Heart right ventricle (tissue), 16 donors: ENCODE measurements at places on chromosomes 16 and 17. TPM values are rescaled to one million over a fixed set of nuclear protein-coding genes. Genes with fewer than 3 reads are reported as not detected.

SOX9 gene
- total RNA-seq: 17.7 TPM

VASN gene
- 6.1 TPM for total RNA-seq

DYNLL2 gene
- total RNA-seq: 73.4 TPM

PRCD gene
- total RNA-seq: 2.5 TPM

KCNJ18 gene
- not detected for total RNA-seq

ZNF232 gene
- total RNA-seq: 4.8 TPM
